ENCODE measurements at places on chromosomes 2 and 18.

GRCh38 chr2:145807554-145807953 lies 1287.6 kb upstream of the ZEB2 start:
- no peak for DNase-seq

GRCh38 chr2:179932786-179933185 lies 71.4 kb upstream of the ZNF385B start:
- DNase-seq: no peak

GRCh38 chr18:24000613-24001490 lies 13.7 kb upstream of the TTC39C start:
- no peak for DNase-seq

DNA sequence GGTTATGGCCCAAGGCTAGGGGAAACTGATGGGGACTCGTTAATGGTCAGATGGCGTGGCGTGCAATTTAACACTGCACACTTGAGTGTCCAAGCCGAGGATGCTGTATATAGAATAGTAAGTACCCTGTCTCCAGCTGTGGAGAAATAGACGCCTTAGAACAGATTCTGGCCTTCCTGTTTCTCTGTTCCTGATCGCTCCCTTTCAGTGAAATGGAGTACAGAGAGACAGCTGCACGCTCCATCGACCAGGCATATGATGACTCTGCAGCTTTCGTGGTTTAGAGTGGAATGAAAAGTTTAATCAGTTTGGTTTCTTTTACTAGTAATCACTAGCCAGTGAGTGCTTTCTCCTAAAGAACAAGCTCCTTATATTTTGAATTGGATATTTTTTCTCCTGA lies 213.4 kb downstream of the NEDD4L start:
- no peak for DNase-seq

- no peak for DNase-seq
These were observed 25.5 kb downstream of the CYRIA start for GRCh38 chr2:16640001-16640700.

- DNase-seq: no peak
These were observed 274.4 kb downstream of the LRP1B start for GRCh38 chr2:141856215-141856919.

DNA sequence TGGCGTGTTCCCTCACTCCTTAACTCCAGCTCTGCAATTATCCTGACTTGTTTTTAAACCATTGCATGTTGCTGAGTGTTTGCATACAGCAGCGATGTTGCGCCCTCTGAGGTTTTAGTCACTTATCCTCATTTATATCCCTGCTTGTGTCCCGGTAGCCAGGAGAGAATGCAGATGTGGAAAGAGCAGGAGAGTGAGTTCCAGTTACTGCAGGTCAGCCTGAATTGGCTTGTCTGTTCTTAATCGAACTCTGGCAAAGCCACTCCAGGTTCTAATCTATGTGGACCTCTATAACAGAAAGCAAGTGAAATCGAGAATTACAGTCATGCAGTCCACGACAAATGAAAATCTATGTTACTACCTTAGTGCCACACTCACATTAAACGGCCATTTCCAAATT lies 295.1 kb upstream of the REV1 start:
- DNase-seq: no peak

GRCh38 chr18:10003866-10004265 lies 90.0 kb downstream of the VAPA start:
- no peak for DNase-seq

- no peak for DNase-seq
These were observed 68.4 kb upstream of the CTDP1 start for GRCh38 chr18:79611040-79611681.

DNA sequence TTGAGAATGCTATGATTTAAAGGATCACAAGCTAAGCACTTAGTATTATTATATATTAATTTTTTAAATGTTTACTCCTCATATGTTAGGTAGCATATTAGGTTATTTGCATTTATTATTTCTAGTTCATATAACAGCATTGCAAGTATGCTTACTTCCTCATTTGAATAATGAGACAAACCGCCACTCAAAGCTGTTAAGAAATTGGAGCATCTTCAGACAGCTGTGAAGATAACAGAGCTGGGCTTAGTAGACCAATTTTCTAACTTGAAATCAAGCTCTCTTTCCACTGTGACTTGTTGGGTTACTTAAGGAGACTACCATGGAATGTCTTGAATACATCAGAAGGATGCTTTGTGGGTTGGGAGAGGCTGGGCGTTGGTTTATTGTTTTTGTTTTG lies 139.3 kb downstream of the ASXL3 start:
- no peak for DNase-seq

GRCh38 chr2:217816396-217816869 lies 186.4 kb downstream of the TNS1 start:
- DNase-seq: no peak

DNA sequence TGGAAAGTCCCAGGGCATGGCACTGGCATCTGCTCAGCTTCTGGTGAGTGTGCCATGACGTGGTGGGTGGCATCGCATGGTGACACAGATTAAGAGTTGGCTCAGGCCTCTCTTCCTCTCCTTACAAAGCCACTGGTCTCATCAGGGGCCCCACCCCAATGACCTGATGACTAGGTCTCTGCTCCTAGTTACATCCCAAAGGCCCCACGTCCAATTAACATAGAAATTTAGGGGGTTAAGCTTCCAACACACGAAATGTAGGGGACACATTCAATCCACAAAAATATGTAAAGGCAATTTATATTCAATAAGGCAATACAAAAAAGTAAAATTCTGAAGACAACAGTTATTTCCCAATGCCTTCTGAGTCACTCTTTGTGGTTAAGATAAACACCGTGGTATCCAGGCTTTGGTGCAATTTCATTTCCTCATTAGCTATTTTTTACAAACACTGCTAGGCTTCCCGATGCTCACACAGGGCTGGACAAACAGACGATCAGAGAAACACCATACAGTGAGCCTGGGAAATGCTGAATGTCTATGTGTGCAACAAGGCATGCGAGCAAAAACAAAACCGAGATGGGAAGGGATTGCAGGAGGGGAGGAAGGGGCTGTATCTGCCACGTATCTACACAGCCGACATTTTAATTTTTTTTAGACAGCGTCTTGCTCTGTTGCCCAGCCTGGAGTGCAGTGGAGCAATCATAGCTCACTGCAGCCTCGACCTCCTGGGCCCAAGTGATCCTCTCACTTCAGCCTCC lies 67.2 kb downstream of the MBP start:
- no peak for DNase-seq

Data from activated T-cell treated with anti-CD3 and anti-CD28 coated beads for 48 hours (primary cell).